HT1080 (cell line): ENCODE measurements at places on chromosomes 6 and 20. TPM values are rescaled to one million over a fixed set of nuclear protein-coding genes. Genes with fewer than 3 reads are reported as not detected.

Gene SLC22A16
- total RNA-seq: not detected in 2 replicates

GRCh38 chr6:85684133-85684808, 41.6 kb upstream of the SYNCRIP start:
- DNase-seq: no peak

- DNase-seq: no peak
Observed at GRCh38 chr6:34053721-34054120, 92.2 kb downstream of the GRM4 start.

DNA sequence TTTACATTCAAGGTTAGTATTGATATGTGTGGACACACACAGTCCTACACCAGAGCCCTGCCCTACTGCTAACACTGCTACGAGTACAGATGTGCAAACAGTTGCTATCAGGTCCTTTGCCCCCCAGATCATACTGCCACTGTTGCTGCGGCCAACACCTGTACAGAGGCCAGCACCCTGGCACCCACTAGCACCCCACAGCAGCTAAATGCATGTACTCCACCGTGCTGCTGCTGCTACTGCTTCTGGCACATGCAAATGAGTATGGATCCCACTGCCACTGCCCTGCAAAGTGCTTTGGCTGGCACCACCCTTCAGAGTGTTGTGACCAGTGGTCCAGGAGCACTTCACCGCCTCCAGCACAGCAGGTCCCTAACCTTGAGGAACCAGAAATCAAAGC, 621.9 kb downstream of the GRIK2 start:
- no peak for DNase-seq

GRCh38 chr6:147704691-147705090, 196.2 kb downstream of the SAMD5 start:
- no peak for DNase-seq

DNA sequence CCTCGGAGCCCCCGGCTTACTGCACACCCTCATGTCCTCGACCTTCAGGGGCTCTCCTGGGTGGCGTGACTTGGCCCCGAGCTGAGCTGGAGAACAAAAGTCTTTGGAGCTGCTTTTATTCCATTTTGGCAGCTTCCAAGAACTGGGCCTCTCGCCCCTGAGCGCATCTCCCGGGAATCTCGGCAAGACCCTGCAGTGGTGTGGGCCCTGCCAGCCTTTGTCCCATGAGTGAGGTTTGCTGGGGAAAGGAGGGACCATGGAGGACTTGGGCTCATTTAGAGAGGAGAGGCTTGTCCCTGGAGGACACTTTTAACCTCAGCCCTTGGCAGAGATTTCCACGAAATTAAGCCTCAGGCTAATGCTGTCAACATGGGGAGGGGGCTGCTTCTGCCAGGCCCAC, 62.3 kb upstream of the SLCO4A1 start:
- no peak for DNase-seq

DNA sequence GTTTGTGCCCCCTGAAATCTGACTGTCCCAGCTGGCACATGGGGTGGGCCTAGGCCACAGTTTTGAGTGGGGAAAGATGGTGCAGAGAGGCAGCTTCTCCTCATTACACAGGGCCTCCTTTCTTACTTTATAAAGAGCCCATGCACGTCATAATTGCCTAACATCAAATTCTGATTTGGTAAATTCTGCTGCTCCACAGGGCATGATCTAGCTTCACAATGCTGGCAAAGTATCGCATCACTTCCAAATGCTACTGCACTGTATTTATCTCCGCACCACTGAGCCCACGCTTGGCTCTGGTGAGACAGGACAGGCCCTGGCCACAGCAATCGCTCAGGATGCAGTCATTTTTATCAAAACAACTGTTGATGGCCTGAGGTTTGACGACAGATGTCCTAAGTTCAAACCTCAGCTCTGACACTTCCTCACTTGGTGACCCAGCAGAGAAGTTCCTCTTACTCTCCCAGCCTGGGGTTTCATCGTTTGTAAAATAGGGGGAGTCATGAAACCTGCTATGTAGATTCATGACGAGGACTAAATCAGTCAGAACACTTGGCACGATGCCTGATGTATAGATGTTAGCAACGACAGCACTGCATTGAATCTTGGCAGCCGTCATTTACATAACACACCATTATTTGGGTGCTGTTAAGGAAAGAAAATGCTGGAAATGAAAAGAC, 187.9 kb downstream of the TTLL2 start:
- DNase-seq: no peak

DNA sequence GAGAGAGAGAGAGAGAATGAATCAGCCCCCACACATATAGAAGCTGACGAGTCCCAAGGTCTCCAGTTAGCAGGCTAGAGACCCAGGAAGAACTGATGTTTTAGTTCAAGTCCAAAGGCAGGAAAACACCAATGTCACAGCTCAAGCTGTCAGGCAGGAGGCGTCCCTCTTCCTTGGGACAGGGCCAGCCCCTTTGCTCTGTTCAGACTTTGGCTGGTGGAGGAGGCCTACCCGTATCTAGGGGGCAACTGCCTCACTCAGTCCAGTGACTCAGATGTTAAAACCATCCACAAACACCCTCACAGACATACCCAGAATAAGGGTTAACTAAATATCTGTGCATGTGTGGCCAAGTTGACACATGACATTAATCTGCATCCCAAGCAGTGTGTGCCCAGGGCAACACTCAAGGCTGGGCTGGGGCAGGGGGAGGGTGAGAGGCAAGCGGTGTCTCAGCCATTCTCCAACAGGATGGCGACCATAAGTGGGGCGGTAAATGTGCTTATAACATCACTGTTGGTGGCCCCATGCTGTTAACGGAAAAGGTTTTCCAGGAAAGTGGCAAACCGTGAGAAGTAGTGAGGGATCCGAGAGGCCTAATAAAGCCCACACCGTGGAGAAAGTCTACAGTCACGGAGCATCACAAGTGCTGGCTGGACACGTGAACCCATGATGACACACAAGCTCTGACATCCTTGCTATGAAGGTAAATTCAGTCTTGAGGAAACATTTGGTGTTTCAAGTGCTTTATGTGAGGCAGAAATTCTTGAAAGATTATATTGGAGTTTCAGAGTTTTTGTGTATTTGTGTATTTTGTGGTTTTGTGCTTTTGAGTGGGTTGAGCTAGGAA, 28.1 kb downstream of the RAMACL start:
- DNase-seq: no peak

DNA sequence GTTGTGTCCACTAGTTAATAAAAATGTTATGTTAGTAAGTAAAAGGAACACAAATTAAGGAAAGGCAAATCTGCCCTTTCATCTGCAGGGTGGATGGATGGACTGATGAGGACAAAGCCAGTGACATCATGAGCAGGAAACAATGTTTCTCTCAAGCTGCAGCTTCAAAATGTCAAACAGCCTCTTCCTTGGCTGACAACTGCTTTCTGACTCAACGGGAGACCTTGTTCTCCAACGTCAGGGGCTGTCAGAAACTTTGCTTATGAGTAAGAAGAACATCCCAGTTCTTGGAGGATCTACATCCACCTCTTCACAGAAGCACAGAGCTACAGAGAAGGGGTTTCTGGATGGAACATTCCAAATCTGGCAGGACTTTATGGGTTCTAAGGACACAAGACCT, 6.0 kb downstream of the CST2 start:
- no peak for DNase-seq

DNA sequence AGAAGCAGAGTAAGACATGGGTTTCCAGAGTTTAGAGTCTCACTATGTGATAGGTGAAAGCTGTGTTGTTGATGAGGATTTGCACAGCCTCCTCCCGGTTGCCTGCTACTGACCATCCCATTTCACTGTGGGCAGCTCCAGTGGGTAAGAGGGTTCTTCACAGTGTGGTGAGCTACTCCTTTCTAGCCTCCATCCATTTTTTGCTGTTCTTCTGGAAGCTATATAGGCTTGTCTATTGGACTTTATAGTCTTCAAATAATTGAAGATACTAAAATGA, 13.4 kb downstream of the UST start:
- peak; percentile 1 for DNase-seq

DNA sequence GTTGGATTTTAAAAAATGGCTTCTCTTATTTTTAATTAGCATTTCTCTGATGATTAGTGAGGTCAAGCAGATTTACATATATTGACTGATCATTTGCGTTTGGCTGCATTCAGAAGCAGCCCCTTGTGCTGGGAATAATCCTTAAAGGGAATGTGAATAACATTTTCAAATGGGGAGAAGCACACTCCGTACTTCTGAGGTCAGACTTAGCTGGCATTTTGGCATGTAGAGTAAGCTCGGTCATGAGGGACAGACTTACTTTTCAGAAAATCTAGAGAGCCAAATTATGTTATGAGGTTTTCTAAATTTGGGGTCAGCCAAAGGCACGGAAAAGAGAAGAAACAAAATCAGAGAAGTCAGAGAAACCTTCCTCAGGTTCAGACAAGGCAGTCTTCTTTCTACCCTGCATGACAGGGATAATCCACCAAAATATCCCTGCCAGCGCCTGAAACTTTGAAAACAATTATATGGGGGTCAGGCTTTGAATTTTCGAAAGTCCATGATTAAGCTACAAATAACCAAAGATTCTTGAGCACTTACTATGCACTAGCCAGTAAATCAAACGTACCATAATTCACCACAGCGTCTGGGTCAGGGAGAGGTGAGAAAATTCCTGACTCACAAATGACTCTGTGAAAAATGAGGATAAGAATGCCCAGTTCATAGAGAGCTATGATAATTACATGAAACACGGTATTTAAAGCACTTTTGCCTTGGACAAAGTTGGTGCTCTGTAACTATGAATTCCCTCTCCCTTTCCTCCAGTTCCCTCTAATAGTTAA, 44.9 kb downstream of the ADAT2 start:
- DNase-seq: peak; percentile 53
